NCI-H1930 (cell line): ENCODE measurements at places on chromosomes 12 and 14.
A peak's percentile ranks its signal among the peaks of the same experiment; 100 is the strongest.

DNA sequence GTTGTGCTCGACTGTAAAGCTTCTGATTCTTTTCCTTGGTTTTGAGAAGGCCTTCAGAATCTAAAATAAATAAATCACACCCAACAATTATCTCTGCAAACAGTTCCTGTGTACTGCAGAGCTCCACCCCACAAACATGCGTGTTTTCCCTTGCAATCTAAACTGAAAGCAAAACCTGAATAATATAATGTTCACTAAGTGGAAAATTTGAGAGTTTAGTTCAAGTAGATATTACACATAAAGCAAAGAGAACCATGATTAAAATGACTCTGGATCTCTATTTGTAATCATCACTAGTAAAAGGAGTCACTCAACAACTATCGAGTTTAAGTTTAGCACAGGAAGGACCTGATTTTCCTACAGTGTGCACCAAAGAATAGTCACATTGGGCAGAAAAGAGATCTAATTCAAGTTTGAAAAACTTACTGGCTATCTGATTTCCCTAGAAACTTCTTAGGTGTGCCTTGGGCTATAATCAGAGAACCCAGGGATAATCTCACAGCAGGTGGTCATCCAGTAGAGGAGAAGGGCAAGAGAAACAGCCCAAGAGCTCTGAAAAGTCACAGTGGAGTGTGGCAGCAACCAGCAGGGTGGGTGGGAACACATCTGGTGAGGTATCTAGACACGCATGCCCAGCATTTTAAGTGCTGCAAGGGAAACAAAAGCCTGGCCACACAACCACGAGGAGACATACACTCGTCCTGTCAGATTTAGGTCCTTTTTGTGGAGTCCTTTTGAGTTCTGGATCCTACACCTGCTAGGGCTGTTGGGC, 25.4 kb downstream of the ATG14 start:
- DNase-seq: no peak

DNA sequence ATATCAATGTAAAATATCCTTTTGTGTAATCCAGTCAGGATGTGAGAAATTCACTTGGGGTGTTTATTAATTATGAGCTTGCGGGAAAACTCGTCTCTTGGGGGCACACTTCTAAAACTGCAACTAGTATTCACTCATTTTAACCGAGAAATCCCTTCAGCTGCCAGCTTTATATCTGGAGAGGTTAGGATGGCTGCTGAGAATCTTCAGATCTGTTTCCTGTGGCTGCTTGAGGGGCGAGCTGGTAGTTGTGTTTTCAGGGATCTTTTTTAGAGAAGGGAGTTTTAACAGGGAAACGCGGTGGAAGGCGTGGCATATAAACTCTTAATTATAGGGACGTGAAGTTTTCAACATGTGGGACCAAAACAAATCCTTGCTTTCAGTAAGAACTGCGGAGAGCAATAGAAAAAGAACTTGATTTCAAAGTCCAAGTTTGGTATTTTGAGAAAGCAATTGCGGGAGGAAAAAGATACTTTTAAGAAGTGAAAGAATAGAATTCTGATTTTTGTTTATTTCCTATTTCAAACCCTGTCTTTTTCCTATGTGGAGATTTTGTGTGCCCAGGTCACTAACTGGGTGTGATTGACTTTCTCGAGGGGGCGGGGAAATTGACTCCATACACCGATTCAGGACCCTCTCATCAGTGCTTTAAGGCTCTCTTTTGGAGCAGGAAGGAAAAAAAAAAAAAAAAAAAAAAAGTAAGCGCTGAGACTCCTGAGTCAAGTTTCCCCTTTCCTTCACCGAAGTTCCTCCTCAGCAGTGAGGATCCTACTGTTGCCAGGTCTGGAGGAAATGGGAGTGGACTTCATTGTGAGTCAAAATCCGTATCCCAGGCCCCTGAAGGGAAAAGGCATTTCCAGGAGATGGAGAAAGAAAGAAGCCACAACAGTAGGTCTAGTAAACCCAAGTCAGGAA, 1.1 kb downstream of the PPFIBP1 start:
- no peak for DNase-seq

DNA sequence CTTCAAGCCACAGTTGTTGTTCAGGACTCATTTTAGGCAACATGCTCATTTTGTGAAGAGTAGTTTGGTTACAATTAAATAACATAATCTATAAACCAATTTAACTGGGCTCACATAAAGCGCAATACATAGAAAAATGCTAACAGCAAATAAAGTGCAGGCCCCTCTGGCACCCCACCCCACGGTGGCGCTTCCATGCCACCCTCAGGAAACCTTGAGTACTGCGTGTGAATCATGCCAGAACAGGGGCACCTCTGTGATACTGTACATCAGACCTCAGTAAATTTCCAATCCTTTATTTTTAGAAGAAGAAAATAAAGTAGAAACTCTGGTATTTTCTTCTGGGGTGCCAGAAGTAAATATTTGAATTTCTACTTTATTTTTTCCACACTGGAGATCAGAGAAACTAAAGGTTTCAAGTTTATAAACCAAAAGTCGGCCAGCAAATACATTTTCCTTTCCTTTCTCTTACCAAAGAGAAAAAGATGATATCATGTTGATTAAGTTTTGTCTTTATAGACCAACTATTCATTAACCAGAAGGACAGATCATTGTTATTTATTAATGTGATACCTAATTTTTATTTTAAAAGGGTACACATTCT, 316.8 kb downstream of the PAWR start:
- DNase-seq: no peak

GRCh38 chr14:72614365-72614764, 279.5 kb downstream of the DPF3 start:
- DNase-seq: no peak

- no peak for DNase-seq
These were observed 108.4 kb downstream of the ESRRB start for GRCh38 chr14:76484355-76484754.

DNA sequence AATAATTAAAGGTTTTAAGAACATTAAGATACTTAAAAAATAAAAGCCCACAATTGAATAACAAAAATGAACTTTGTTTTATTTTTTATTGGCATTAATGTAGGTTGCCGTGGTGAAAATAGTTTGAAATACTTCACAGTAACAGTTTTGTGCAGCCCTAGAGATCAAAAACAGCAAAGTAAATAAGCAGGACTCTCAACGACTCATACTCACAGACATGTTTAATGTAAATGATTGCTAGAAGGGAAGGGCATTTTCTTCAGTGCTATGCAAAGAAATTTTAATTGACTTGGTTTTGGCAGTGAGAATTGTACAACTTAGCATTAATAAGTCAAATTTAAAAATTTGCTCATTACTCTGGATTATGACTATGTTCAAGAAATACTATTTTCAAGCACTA, 16.0 kb downstream of the TRMT5 start:
- DNase-seq: no peak

DNA sequence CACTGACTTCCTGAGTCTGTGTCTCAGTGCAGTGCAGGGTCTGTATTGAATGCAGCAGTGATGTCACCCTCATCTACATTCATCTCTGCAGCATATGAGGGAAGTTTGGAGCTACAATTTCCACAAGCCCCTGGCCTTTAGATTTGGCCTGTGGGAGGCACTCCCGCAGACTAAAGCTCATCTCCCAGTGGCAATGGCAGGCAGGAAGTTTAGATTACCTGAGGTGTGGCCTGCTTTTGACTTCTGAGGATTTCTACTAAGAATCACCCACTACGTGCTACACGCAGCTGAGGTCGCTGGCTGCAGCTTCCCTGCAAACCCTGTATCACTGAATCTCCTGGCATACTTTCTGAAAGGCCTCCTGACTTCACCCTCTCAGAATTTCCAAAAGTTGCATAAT, 202.2 kb upstream of the PRKD1 start:
- no peak for DNase-seq

GRCh38 chr12:129615001-129615400, 288.8 kb downstream of the TMEM132D start:
- DNase-seq: no peak

GRCh38 chr14:96816281-96816680, 19.1 kb downstream of the VRK1 start:
- no peak for DNase-seq

- DNase-seq: no peak
These were observed 162.9 kb upstream of the PRMT8 start for GRCh38 chr12:3328081-3328480.

GRCh38 chr12:62744551-62744950, 190.4 kb downstream of the PPM1H start:
- no peak for DNase-seq

DNA sequence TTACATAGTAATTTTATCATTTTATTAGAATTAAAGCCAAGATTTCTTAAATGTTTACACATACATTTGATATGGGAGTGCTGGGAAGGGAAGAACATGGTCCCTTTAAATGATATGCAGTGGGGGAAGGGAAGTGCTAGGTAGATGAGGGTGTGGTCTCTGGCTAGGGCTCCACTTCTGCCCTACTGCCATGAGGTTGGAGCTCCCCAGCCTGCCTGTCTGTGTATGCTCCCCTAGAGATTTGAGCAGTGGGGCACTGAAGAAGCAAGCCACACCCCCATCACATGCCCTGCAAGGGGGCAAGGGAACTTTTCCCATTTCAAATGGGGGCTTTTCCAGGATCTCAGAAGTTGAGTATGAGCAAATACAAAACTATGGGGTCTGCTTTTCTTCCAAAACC, 25.5 kb downstream of the CLECL1 start:
- DNase-seq: no peak

GRCh38 chr14:71588576-71589215, 343.5 kb upstream of the RGS6 start:
- no peak for DNase-seq

GRCh38 chr12:119147847-119148448, 30.8 kb upstream of the HSPB8 start:
- DNase-seq: no peak

DNA sequence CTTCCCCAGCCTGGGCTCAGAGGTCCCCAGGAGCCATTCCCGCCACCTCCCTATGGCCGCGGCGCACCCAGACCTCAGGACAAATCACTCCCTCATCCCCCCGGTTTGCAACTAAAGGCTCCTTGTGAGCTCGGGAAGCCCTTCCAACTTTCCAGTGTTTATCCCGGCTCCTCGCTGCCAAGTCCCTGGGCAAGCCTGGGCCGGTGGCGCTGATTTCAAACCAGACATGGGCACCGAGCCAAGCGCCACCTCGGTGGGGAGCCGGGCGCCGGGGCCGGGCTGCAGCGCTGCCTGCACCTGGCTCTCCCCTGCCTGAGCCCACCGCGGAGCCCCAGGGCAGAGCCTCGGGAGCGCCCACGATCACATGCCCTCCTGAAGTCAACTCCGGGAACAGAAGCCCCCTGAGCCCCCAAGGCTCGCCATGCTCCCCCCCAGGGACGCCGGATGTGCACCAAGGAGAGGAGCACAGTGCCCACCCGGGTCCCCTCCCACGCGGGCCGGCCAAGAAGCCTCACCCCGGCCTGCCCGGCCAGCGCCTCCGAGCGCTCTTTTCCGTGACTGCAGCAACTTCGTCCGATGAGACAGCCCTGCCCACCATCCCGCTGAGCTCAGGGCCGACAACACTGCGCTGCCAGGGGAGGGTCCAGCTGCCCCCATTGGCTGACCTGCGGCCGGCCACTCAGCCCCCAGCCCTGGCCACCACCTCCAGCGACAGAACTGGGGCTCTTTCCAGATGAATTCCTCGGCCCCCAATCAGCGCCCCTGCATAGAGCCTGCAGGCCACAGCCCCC, 50.0 kb downstream of the NCOR2 start:
- DNase-seq: peak; percentile 32

DNA sequence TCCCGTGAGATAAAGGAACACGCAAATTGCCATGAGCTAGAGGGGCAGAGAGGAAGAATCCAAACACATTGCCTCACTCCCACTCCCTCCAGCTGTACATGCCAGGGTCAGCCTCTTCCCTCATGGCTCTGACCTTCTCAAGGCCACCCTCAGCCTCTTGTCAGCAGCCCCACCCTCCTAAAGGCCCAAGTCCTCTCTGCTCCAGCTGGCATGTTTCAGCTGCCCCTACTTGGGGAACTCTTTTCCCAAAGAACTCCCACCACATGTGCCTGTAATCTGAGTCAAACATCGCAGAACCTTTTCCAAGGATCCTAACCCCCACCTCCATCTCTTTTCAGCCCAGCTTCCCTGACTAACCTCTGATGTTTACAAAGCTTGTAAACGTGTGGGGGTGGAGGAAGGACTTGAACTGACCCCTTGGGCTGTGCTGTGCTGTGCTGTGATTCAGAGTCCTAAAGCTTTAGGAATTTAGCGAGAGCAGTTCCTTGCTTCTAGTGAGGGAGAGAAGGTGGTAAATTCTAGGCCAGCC, 7.3 kb upstream of the CACNB3 start:
- DNase-seq: no peak

DNA sequence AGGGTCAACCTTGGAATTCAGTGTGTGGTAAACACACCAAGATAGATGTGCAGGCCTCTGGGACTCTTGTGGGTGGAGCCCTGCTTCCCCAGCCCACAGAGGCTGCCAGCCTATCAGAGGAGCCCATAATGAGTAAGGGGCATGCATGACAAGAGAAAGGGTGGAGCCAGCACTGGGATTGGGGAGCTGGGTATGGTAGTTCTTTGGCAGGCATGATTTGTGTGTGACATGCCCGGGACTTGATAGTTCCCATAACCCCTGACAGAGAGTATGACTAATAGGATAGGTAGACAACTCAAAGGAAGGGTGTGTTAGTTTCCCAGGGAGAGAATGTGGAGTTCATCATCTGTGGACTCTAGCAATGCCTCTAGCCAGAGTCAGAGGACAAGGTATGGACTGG, 143.0 kb downstream of the EMP1 start:
- no peak for DNase-seq

GRCh38 chr12:92467886-92468285, 234.9 kb upstream of the PLEKHG7 start:
- no peak for DNase-seq

GRCh38 chr12:112108202-112109079, at the start of gene NAA25:
TSS of gene NAA25 (minus strand) at chr12:112108783. CDS start at chr12:112108773, 10 bp downstream.
- DNase-seq: peak; percentile 82

- DNase-seq: no peak
These were observed 192.4 kb upstream of the CNTN1 start for GRCh38 chr12:40499856-40500255.

DNA sequence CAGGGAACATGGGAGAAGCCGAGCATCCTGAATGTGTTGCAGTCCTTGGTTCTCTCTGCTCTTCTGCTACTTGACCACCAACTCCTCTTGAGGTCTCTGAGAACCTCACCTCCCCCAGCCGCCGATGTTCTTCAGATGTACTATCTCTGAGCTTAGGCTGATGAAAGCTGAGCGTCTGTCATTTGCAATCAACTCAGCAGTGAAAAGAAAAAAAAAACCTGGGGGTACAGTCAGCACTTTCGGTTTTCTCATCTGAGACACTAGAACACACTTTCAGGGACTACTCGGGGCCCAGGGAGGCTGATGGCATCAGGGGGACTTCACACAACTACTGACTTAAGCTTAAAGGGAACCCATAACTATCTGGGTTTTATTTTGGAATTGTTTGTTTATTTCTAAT, 9.6 kb upstream of the FLVCR2 start:
- DNase-seq: no peak
